ENCODE measurements at places on chromosomes 1 and 21.

- DNase-seq, result no peak
Measured at GRCh38 chr1:60169206-60169605, 95.6 kb upstream of the C1orf87 start.

DNA sequence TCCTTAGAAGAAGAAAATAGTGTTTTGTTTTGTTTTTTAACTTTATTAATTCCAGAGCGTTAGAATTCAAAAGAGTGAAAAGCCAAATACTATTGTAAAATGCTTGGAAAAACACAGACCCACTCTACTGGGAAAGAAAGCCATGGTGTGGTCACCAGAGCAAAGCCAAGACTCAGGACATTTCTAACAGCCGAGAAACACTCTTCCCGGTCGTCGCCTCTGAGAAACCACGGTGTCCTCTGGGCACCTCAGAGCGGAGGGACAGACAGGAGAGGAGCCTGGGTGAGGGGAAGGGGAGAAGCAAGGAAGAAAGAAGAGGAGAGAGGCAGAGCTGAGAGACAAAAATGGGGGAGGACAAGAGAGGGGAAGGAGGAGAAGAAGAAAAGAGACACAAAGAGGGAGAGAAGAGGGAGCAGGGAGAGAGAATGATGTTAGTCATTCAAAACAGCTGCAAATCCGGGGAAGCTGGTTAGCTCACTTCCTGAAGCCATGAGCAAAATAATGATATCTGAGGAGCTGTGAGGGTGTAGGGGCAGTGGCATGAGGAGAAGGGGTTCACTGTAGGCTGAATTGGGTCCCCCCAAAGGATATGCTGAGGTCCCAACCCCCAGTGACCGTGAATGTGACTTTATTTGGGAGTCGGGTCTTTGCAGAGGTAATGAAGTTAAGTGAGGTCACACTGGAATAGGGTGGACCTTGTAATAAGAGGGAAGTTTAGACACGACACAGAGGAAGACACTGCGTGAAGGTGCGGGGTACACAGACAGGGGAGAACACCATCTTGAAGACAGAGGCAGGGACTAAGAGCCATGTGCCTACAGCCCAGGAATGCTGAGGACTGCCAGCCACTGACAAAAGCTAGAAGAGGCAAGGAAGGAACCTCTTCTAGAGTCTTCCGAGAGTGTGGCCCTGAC lies 58.2 kb upstream of the DMRTB1 start:
- DNase-seq, result no peak

DNA sequence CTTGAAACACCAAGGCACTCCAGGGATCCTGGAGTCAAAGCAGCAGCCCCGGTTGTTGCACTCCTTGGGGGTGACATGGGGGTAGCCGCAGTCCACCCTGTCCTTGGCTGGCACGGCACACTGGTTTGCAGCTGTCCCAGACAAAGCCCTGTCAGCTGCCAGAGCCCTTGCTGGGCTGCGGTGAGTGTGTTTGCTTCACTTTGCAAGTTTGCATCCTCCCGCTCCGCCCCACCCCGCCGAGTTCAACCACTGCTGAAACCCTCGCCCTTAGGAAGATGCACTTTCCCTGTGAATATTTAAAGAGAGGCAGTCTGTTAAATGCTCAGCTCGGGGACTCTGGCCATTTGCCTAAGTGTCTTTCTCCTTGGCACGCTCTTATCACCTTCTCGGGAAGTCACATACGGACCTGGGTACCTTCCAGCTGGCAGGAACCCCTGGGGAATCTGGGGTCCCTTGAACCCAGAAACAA lies 1.7 kb downstream of the TFF3 start:
- DNase-seq, result no peak

DNA sequence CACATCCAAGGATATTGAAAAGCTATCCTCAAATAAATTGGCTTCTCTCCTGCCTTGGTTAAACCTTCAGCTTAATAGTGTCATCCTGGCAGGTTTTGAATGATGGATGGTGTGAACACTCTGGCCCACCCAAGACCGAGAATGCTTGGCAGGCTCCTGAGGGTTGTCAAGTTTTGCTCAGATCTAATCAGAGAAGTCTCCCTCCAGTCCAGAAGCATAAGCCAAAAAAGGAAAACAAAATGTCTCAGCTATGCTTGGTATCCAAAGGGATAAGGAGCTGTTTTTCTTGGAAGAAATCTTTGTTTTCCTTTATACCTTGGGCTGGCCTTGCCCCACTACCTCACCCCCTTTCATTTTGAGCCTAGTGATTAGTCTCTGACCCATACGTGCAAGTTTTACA lies 172.7 kb downstream of the CRB1 start:
- DNase-seq, result no peak

DNA sequence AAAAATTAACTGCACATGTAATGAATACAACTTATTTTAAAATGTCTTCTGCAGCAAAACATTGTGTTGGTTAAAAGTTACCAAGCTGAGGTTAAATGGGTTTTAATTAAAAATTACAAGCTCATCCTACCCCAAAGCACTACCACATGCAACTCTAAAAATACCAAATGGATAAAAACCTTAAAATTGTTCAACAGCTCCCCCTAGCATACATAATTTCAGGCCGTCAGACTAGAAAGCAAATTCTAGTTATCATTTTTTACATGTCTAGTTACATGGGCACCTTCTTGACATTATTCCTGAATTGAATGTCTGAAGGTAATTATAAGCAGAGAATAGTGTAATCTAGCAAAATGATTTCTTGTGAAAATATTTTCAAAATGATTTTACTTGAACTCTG lies 176.5 kb downstream of the C1orf21 start:
- peak; percentile 23 for DNase-seq

- no peak for DNase-seq
Measured at GRCh38 chr1:178543290-178543607, 30.3 kb downstream of the TEX35 start.

- peak; percentile 27 for DNase-seq
Measured at GRCh38 chr1:119141020-119141424, 569 bp upstream of the WARS2 start.

DNA sequence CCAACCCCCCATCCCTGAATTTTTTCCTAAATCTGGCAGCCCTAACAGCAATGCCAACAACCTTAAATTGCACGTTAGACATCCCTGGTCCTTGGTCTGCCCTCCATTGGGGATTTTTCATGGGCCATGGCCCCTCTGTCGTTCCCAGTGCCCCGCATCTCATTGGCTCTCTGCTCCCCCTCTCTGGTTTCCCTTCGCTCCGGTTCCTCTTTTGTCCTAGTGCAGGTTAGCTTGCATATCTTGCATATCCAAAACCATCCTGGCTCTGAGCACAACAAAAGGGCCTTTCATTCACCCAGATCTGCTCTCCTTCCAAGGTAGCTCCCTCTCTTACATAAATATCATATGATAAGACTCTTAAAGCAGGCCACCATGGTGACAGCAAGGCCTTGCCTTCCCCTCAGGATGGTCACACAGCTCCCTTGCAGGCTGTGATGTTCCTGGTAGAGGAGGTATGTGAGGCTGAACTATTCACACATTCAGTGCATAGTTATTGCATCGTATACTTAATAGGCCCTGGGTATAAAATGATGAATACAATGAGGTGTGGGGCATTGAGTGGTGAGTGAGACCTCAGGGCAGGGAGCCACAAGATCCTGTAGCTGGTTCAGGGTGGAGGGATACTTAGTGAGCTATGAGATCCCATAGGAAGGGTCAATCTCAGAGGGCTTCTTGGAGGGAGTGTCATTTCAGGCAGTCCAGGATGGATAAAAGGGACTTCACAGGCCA lies 45.2 kb downstream of the TENT5C start:
- DNase-seq, result no peak

DNA sequence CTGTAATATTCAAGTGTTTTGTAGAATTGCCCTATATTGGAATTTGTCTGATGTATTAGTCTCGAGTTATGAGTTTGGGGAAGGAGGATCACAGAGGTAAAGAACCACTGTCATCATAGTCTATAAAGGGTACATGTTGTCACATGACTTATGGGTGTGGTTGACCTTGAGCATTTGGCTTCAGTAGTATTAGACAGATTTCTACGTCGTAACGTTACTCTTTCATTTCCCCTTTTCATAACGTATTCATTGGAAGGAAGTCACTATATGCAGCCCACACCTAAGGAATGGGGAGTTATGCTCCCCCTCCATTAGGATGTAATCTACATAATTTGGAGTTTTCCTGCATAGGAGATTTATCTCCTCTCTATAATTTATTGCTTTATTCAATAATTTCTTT lies 110.1 kb upstream of the VAV3 start:
- no peak for DNase-seq

- peak; percentile 88 for DNase-seq
Measured at GRCh38 chr1:15153184-15153841, at the start of gene TMEM51. TSS of gene TMEM51 (plus strand) at chr1:15153747. CDS start at chr1:15215088, 61,341 bp downstream.

All from kidney tubule cell (primary cell).